ENCODE measurements at places on chromosomes 7 and 10.

GRCh38 chr10:71970331-71970730 is 6.1 kb downstream of the CHST3 start:
- peak; percentile 76 for DNase-seq

- peak; percentile 87 for DNase-seq
These were observed at the start of gene ACBD7 for GRCh38 chr10:15088428-15089261. ACBD7 (minus strand) TSS chr10:15088776; CDS start chr10:15088728, 48 bp downstream.

- DNase-seq = no peak
These were observed 118.0 kb downstream of the BUB3 start for GRCh38 chr10:123272171-123272570.

GRCh38 chr7:121576148-121576917 is 180.2 kb upstream of the FAM3C start:
- DNase-seq = no peak

GRCh38 chr7:142873281-142873784 is 12.2 kb downstream of the TRPV6 start:
- peak; percentile 60 for DNase-seq

DNA sequence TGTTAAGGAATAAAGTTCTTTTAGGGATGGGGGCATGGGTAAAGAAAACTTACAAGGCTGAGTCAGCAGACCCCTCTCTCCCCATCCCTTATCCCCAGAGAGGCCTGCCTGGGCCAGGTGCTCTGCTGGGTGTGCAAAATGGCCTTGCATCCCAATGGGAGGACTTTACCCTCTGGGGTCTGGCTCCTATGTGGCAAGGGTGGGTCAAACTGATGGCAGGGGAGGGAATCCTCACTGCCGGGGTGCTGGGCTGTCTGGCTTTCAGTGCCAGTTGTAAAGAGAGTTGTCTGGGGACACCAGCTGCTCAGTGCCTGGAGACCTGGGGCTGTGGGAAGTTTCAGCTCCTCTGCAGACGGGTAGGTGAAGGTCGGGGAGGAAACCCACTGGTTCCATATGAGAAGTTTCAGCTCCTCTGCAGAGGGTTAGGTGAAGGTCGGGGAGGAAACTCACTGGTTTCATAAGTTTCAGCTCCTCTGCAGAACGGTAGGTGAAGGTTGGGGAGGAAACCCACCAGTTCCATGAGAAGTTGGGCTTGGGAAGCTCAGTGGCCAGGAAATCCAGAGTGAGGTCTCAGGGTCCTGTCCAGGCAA is 127.2 kb upstream of the PODXL start:
- DNase-seq = no peak

DNA sequence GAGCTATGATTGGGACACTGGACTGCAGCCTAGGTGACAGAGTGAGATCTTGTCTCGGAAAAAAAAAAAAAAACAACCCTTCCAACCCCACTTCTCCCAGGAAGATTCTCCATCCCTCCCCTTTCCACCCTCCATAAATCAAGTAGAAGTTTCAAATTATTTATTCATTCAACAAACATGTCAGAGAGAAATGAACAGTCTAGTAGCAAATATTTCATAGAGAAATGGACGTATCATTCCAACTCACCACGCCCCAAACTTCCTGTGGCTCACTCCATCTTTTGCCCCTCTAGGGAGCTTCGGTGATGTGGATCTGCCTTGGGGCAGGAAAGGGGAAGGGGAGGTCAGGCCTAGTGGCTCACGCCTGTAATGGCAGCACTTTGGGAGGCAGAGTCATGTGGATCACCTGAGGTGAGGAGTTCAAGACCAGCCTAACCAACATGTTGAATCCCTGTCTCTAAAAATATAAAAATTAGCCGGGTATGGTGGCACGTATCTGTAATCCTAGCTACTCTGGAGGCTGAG is 638 bp upstream of the TRAPPC14 start:
- no peak for DNase-seq

GRCh38 chr7:154859747-154860620 is 142.9 kb downstream of the PAXIP1 start:
- DNase-seq = no peak

DNA sequence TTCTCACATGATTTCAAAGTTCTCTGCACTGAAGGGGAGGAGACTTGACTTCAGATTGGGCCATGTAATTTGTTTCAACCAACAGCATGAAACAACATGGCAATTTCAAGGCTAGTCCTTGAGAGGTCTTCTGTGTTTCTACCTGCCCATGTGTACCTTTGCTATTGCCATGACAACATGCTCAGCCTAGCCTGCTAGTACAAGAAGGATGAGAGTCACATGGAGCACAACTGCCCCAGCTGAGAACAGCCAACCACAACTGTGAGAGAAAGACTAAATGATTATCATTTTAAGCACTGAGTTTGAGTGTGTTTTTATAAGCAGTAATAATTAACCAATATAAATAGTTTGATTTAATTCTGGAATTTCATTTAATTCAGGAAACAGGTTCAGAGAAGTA is 41.9 kb downstream of the ANKMY2 start:
- no peak for DNase-seq

- DNase-seq = no peak
These were observed 93.8 kb downstream of the STRA8 start for GRCh38 chr7:135327458-135327857.

GRCh38 chr7:2417981-2418481 is 14.6 kb downstream of the CHST12 start:
- DNase-seq = no peak

- peak; percentile 78 for DNase-seq
These were observed 151.5 kb downstream of the ANK3 start for GRCh38 chr10:60237977-60238758.

- DNase-seq = no peak
These were observed 9.2 kb downstream of the AKR1B1 start for GRCh38 chr7:134449680-134450079.

DNA sequence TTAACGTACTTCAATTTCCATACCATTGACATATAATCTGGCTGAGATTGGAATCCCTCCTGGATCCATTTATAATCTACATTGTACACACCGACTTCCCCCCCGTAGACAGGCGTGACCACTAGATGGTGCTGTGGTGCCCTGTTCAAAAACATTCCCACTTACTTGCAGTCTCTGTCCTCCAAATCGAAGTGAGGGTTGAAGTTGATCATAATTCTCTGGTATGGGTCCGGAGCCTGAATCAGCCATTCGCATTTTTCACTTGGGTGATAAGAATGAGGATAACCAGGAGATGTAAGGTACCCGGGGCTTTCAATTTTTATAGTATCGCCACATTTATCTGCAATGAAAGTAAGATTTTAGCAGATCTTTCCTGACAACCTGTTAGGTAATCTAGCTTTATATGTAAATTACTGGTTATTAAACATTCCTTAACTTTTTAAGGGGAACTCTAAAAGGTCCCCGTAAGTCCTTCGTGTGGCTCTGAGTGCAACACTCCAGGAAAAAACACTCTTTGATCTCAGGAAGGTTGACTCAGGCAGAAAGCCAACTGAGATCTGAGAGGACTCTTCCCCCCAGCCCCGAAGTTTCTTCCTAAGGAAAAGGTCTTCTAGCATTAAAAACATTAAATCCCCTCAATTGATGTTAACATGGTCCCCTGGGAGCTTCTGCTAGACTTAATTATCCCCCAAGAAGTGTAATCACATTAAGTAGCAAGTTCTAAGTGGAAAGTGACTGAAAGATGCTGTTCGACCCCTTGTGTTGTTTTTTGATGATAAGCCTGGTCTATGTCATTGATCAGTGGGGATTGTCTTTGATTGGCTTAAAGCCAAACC is 3.7 kb downstream of the NRP1 start:
- peak; percentile 91 for DNase-seq

GRCh38 chr7:92735707-92736106 is 100.7 kb downstream of the CDK6 start:
- no peak for DNase-seq

- no peak for DNase-seq
These were observed 134.3 kb upstream of the PFKP start for GRCh38 chr10:2933071-2933470.

DNA sequence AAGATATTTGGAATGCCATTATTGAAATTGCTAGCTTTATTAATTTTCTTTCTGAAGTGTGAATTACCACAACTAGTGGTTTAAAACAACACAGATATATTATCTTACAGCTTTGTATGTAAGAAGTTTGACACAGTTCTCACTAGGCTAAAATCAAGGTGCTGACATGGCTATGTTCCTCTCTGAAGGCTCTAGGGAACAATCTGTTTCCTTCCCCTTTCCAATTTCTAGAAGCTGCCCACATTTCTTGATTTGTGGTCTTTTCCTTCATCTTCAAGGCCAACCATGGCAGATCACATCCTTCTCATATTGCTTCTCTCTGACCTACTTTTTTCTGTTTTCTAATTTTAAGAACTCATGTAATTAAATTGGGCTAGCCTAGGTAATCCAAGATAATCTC is 43.3 kb upstream of the SLC26A3 start:
- DNase-seq = no peak

DNA sequence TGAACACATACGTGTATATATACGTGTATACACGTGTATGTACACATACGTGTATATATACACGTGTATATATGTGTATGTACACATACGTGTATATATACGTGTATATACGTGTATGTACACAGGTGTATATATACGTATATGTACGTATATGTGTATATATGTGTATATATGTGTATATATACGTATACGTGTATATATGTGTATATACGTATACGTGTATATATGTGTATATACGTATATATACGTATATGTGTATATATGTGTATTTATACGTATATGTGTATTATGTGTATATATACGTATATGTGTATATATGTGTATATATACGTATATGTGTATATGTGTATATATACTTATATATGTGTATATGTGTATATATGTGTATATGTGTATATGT is 44.3 kb downstream of the CD36 start:
- no peak for DNase-seq

DNA sequence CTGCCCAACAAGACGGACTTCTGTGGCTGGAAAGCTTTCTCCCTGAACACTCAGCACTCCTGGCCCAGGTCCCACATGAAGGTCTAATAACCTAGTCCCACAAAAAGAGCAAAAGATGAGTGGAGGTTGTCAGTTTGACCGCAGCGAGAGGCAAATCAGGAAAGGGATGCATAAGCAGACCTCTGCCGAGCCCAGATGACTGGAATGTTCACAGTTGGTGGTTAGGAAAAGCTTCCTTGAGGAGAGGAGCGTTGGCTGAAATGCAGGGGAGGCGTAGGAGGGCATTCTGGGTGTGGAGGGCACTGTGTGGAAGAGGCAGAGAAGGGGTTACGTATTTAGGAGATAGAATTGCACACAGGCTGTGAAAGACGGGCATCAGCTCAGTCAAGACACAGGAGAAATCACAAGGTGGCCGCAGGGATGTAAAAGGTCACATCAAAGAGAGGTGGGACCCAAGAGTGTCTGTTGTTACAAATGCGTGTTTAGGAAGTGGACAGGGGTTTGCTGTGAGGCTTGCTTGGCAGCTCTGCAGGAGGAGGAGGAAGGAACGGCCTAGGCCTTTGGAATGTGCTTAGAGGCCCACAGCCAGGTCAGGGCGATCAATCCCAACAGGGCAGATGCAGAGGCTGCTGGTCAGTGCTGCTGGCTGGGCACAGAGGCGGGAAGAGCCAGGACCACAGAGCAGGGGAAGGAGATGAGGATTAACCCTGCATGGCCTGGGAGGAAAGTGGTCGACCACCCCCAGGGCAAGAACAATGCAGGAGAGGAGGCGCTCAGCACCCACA is 133.5 kb downstream of the VIPR2 start:
- no peak for DNase-seq

DNA sequence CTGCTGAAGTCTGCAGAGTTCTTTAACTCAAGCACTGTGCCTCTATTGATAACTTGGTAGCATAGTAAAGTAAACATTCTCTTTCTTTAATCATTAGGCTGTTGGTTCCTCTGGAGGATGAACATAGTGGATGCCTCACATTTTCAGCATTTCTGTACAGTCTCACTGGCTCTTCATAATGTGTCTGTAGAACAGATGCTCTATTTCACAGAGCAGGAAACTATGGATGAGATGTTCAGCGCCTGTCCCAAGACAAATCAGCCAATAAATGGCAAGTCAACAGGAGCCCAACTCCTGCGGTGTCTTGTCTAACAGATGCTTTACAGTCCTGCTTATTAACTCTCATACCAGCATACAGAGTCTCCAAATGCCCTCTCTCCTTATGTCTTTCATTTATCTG is 36.5 kb downstream of the NRBF2 start:
- DNase-seq = no peak

- DNase-seq = no peak
These were observed 32.6 kb upstream of the CHCHD3 start for GRCh38 chr7:133114519-133114918.

GRCh38 chr10:108064746-108065260 is 900.3 kb upstream of the SORCS1 start:
- DNase-seq = no peak

GRCh38 chr7:45574416-45574668 is 174 bp downstream of the ADCY1 start:
- no peak for DNase-seq

DNA sequence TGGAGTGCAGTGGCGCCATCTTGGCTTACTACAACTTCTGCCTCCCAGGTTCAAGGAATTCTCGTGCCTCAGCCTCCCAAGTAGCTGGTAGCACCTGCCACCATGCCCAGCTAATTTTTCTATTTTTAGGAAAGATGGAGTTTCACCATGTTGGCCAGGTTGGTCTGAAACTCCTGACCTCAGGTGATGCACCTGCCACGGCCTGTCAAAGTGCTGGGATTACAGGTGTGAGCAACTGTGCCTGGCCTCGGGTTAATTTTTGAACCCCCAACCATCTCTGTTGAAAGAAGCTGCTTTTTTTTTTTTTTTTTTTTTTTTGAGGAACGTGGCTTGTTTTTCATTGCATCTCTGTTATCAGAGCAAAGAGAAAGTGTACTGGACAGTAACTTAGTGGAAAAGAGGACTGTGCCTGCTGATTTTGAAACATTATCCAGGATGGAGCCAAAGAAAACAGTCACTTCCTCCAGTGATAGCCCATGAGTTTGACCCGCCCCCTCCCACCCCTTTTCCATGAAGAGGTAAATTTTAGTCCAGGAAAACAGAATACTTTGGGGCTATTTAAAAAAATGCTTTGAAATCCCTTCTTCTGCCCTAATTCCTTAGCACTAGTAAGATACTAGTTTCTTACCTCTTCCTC is 38.3 kb downstream of the WBP1L start:
- DNase-seq = no peak

GRCh38 chr7:106566196-106566595 is 94.8 kb downstream of the CCDC71L start:
- DNase-seq = no peak

GRCh38 chr7:86320341-86320740 is 323.4 kb upstream of the GRM3 start:
- DNase-seq = no peak

GRCh38 chr10:29081231-29081630 is 207.6 kb upstream of the LYZL1 start:
- DNase-seq = no peak

- DNase-seq = no peak
These were observed 15.9 kb upstream of the CD36 start for GRCh38 chr7:80622541-80622940.

Measured in Caco-2 (cell line).